Osteoblast (primary cell): ENCODE measurements at places on chromosomes 5 and 9.

DNA sequence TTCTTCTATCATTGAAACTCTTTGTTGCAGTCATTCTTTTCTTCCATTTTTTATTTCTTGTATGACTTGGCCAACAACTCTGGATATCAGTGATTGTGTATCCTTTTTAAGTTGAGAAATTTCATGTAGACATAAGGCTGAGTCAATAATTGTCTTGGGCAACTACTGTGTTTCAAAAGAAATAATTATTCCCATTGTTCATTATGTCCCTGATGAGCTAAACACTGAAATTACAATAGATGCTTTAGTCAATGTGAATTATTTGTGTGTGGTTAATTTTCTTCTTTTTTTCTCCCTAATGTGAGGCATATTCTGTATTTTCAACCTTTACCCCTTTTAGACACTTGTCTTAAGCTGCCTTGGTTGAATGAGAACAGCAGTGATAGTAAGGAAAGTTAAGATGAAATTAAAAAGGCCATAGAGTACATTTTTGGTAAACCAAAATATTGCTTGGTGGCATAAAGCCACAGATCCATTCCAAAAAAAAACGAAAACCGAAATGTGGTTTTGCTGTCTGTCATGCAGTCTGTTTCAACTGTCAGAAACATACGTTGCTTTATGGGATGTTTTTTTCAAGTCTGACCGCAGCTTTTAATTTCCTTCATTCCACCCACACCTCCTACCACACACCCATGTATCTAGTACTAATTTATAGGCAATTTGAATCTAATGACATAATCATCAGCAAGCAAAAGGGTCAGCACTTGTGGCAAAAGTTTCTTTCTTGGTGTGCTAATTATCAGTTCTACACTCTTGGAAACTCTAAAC lies 21.1 kb downstream of the TLE4 start:
- DNase-seq = no peak

GRCh38 chr9:98911042-98911441 lies 32.7 kb upstream of the COL15A1 start:
- no peak for DNase-seq

DNA sequence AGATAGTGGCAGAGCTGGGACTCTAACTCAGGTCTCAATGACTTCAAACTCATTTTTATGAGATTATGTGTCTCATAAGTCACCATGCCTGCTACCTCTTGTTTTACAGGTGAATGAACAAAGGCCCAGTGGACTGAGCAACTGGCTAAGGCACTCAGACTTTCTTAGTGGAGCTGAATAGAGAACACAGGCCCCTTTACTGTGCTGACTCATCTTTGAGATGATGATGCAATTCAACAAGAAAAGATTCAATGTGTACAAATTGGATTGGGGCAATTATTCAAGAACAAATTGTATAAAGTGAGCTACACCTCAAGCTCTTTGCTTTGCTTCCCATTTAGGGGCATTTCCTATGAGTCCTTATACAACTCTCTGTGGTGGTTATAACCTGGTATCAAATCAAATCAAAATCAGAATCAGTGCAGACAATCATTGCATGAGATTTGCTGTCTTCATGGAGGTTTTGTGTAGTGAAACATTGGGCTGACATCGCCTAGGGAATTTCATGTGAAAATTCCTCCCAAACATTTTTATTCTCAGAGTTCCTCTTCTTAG lies 84.3 kb upstream of the PPP2R2B start:
- DNase-seq = no peak

GRCh38 chr5:176521699-176522263 lies 15.4 kb downstream of the RNF44 start:
- DNase-seq = no peak

- no peak for DNase-seq
These were observed 40.3 kb downstream of the SERINC5 start for GRCh38 chr5:80215523-80215922.

DNA sequence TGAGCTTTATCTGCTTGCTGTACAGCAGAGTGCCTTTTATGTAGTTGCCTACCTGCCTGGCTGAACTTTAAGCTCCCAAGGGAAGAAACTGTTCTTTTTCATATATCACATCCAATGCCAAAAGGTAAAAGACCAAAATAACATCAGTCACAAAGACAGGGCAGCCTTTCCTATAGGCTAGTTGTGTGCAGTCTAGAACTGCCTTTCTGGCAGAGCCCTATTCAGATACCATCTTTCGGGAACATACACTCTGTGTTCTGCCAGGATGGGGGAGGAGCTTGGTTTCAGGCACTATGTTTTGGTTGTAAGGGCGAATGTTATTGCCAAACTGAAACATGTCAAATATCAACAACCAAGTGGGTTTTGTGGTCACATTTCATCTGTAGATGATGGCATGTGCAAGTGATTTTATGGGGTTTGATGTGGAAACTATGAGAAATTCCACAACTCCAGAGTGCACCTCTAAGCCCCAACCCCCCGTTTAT lies 314.5 kb downstream of the ADGRV1 start:
- DNase-seq = no peak

- DNase-seq = no peak
These were observed 3.7 kb upstream of the CD274 start for GRCh38 chr9:5446451-5447236.

- DNase-seq = peak; percentile 84
These were observed 84.4 kb downstream of the ADRB2 start for GRCh38 chr5:148910686-148911361.

DNA sequence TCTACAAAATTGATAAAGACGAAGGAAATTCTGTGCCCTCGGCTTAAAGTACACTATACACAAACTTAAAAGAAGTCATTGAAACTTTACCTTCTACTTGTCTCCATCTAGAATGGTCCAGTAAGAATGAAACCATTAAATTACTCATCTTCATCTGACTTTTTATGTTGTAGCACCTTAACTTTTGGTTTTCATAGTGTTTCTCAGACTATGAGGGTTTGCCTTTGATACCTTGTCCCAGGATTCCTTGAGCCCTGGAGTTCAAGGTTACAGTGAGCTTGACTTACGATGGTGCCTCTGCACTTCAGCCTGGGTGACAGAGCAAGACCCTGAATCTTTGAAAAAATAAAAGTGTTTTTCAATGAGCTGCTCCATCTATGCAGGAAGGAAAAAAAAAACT lies 132.2 kb downstream of the CDC42SE2 start:
- DNase-seq = no peak

DNA sequence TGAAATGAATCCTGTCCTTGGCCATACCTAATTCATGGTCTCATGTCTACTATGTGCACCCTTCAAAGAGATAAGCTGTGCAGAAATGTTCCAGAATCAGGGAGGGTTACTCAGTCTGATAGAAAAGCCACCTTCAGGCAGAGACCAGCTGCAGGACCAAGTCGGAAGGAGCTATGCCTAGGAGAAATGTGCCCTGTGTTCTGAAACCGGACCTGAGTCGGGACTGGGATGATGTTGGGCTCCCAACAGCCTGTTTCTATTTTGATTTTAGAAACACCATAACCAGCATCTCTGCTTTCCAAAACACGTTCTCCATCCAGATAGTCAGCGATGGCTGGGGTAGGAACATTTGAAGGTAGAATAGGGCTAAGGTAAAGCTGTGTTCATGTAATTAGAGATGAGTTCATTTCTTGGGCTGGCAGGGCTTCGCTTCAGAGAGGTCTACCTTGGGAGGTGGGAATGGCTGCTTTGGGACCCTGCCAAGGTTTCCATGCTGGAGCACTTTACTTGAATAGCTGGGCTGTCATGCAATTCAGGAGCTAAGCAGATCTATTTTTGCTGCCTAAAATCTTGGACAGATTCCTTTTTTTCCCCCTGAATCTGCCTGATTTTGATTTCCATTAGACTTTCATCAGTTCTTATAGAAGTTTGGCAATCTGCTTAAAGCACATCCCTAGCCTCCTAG lies 2.8 kb downstream of the ADCY2 start:
- DNase-seq = peak; percentile 34

DNA sequence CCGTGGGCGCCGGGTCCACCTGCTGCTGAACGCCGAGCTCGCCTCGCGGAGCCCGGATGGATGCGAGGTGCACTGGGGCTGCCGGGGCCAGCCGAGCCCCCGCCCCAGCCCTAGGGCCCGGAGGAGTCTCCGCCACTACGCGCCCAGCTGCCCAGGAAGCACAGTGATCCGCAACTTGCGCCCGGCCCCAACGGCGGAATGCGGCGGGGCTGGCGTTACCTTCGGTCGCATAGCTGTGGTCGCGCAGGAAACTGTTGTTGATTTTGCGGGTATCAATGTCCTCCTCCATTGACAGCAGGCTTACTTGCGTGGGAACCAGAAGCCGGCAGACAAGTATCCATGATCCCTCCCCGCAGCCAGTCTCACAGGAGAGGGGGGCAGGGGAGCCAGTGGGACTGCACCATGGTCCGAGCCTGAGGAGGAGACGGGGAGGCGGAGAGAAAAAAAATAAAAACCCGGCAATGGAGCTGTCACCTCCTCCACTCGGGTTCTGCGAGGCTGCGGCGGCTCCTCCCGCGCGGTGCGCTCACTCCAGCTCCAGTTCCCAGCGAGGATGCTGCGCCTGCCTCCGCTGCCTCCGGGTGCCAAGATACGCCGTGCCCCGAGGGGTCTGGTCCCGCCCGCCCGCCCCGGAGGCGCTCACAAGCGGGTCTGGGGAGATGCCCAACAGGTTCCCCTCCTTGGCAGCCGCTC lies 628 bp downstream of the PPP2R2B start:
- peak; percentile 88 for DNase-seq

- no peak for DNase-seq
These were observed 184.7 kb downstream of the MEF2C start for GRCh38 chr5:88698290-88698689.

DNA sequence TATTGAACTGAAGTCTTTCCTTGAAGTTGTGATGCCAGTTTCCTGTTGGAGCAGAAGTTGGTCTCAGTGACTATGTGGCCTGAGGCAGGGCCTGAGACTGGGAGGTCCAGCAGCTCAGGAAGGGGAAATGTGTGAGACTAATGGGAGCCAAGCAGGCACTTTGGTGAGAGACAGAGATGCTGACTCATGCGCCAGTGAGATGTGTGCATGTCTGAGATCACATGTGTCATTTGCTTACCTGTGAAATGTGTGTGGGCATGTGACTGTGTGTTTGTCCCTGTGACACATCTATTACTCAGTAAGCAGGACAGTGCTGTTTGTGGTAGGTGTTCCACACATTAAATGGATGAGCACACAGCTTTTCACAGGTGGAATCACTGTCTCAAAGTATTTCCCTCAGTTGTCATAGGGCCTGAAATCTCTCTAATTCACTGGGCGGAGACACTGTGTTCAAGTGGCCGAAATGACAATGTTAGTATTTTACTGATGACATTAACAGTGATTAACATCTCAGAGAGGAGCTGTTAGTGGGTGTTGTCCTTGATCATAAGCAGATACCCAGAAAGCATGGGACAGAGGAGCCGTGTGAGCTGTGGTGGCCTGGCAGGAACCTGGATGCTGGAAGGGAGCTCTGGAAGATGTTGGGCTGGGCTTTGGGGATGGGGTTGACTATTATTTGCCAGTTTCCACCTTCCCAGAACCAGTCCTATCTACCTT lies 7.4 kb downstream of the NPR2 start:
- peak; percentile 53 for DNase-seq

DNA sequence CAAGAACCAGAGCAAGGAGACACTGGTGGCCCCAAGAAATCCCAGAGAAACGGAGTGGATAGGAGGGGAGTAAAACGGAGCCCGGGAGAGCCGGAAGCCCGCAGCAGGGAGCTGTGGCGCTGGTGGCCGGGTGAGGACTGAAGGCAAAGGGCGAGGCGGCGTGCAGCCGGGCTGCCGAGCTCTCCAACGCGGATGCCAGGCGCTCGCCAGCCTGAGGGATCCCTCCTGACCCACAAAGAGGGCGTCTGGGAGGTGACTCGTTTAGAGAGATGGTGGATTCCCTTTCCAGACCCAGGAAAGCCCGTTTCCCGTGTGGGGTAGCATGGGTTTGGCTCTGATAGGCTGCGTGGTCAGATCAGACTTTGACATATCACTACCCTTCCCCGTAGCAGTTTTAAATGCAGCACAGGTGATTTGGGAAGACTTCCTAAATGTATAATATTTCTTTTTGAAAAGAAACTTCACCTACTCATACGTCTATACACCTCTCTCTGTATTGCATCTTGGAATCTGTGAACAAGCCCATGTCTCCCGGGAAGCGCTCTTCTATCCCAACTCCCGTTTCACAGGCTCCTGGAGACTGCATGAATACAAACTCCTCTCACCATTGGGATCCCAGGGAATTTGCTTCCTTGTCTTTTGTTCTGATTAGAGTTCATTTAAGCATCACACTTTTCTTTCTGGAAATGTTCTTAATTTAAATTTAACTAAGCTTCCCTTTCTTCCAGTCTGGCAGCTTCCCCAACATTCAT lies 158.1 kb downstream of the C9orf152 start:
- peak; percentile 58 for DNase-seq

- DNase-seq = no peak
These were observed 1.3 kb upstream of the RNU6ATAC start for GRCh38 chr9:134165357-134166315.
